ENCODE measurements at places on chromosomes 11 and 22.
A peak's percentile ranks its signal among the peaks of the same experiment; 100 is the strongest.

DNA sequence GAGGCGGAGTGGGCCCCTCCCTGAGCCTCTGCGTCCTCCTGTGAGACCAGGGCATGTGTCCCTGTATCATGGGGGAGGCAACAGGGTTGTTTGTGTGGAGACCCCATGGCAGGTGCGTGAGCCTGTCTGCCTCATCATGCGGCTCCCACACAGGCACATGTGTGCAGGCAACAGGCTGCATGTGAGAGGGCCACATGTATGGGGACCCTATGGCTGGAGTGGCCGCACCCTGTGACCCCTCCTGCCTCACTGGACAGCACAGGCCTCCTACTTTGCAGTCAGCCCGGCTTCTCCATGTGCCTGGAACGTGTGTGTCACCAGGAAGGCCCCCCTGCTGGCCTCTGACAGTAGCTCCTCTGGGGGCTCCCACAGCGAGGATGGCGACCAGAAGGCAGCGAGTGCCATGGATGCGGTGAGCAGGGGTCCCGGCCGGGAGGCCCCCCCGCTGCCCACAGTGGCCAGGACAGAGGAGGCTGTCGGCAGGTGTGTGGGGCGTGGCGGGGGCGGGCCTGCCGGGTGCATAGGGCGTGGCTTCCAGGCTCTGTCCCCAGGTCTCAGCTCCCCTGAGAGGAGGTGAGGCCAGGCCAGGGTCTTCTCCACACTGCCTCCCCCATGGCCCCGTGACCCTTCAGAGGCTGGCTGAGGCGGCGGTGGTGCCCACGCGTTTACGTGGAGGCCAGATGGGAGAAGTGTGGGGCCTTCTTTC lies 34.1 kb downstream of the SBF1 start:
- no peak for DNase-seq

DNA sequence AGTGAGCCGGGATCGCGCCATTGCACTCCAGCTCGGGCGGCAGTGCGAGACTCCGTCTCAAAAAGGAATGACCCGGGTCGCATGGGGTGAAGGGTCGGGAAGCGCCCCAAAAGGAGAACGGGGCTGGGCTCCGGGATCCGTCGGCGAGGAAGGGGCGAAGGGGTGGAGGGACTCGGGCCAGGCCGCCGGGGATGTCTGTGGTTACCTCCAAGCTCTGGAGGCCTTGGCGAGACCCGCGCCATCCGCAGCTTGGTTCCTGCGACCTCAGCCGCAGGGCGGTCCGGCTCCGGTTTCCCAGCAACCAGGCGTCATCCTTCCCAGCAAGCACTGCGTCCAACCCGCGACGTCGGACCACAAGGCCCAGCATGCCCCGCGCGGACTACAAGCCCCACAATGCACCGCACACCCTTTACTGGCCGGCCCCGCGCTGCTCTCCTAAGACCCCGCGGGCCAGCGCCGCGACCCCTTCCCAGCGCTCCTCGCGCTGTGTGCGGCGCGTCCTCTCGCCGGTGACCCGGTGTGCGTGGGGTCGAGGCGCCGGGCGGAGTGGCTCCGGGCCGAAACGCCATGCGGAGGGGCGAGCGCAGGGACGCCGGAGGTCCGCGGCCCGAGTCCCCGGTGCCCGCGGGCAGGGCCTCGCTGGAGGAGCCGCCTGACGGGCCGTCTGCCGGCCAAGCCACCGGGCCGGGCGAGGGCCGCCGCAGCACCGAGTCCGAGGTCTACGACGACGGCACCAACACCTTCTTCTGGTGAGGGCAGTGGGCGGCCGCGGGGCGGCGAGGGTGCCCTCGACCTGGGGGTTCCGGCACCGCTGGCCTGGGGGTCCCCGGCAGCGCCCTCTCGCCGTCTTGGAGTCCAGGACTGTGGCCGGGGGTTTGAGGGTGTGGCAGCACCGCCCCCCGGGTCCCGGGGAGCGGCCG lies at the start of gene PTDSS2:
Gene PTDSS2, plus strand, starts transcription at position 391 of the 920 bp plus-strand sequence. Its CDS starts 177 bp downstream, at position 568.
- peak; percentile 97 for DNase-seq

- no peak for DNase-seq
These were observed 4.6 kb downstream of the TSPAN32 start for GRCh38 chr11:2306452-2306823.

- DNase-seq, result no peak
These were observed 14.7 kb downstream of the LUZP2 start for GRCh38 chr11:24511511-24511910.

DNA sequence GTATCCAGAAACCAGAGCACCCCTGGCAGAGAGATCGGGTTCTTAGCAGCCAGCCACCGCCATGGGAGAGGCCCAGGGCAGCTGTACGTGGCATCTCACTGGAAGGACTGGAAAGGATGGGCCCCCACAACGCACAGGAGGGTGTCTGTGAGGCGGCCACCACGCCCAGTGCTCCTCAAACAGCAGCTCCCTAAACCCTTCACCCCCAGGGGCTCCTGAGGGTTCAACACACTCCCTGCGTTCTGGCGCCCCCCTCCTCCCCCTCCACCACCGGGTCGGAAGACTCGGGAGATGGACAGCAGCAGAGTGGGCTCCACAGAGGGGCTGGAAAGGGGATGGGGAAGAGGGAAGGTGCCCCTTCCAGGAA lies 1.1 kb downstream of the MAPK12 start:
- DNase-seq, result no peak

GRCh38 chr11:87368858-87369480 lies 331.2 kb downstream of the TMEM135 start:
- DNase-seq, result no peak

GRCh38 chr11:8111636-8112035 lies 30.6 kb downstream of the TUB start:
- DNase-seq, result no peak

DNA sequence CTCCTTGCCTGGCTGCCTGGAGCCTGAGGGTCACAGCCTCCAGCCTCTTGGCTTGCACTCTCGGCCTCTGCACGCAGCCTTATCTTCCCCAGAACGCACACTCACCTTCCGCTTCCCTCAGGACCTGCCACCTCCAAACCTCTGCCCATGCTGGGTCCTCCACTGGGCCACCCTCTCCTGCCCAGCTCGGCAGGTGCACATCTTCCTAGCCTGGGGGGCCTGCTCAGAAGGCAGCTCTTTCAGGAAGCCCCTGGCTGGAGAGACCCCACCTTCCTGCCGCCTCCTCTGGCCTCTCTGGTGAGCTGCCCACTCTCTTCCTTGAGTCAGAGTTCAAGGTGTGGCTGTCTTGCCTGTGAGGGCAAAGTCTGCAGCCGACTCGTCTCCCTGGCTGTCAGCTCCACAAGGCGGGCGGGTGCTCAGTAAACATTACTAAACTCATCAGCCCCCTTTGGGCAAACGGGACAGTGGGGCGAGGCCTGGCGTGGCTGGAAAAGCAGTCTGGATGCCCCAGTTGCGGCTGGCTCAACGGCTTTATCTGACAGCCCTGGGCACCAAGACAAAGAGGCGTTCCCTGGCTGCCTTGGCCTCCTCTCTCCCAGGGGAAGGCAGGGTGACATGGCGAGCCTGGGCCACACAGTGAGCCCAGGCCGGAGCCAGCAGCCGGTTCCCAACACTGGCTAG lies 1.7 kb upstream of the LINC01488 start:
- no peak for DNase-seq

DNA sequence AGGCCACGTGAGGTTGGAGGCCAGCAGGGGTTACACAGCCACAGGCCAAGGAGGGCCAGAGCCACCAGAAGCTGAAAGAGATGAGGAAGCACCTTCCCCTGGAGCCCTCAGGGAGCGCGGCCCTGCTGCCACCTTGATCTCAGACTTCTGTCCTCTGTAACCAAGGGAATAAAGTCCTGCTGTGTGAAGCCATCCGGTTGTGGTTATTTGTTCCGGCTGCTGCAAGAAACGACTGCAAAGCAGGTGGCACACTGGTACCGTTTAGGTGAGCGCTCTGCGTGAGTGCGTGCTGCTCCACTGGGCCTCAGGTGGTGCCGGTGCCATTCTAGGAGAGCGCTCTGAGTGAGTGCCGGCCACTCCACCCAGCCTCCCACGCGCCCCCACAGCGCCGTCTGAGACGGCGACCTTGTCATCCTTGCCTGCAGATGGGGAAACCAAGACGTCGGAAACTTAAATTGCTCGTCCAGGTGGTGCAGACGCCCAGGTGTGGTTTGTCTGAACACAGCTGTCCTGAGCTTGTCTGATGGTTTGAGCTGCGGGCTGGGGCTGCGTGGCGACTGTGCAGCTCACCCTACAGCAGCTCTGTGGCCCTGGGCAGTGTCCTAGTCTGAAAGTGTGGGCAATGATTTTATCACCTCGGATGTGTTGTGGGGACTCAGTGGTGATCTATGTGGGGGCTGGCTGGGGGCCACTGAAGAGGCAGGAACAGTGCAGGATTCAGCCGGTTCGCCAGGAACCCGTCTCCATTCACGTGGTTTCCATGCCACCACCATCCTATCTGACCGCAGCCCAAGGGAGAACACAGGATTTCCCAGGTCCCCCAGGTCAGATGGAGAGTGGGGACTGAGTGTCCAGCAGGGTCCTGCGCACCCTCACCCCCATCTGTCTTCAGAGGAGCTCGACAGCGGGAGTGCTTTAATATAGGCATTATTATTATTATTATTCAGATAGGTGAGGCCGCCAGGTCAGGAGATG lies 4.6 kb upstream of the MRGPRG start:
- no peak for DNase-seq

DNA sequence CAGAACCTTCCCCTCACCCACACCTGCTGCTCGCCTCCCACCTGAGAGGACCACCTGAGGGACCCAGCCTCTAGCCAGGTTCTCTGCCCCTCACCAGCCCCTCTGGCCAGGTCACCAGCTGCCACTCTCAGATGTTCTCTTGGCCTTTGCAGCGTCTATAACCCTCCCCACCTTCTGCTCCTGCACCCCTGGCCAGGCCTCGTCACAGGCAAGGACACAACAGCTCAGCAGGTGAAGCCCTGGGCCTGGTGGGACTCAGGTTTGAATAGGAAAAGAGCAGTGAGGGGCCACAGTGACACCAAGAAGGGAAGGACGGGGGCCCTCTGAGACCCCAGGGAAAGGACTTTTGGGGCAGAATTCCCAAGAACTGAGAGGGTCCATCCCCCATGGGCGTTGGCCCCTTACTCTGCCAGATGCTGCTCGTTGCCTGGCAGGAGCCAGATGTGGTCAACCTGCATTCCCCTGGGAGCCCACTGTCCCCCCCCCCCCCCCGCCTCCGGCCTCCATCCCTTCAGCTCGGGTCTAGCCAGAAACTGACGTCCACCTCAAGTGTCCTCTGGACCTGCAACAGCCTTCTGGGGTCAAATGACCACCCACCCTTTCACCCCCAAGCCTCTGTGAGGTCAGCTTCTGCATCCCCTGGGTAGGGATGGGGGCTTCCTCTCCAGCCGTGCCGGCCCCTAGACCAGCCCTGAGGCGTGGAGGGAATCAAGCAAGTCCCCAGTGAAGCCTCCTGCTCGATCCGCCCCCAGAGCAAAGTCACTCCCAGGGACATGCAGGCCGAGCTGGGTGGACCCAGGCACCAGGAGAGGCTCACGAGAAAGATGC lies 28.7 kb downstream of the SBF1 start:
- no peak for DNase-seq

- DNase-seq, result peak; percentile 49
These were observed 48.6 kb upstream of the TMEM45B start for GRCh38 chr11:129766898-129767604.

DNA sequence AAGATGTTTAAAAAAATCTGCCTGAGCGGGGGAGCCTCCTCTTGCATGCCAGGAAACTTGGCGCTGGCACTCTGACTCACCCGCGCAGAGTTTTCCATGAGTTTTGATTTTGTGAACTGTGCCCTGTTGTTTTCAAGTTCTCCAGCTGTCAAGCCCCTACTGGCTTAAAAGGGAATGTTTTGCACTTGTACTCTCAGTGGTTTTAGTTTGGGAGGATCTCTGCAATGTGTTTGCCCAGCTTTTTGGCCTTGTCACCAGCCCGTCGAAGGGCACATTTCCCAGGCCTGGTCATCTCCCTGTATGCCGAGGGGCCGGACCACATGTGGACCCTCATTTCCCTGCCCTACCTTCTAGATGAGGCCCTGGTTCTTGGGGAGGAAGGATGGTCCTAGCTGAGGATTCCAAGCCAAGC lies 12.2 kb downstream of the MRGPRF start:
- no peak for DNase-seq

- no peak for DNase-seq
These were observed 20.8 kb upstream of the TH start for GRCh38 chr11:2192435-2192834.

DNA sequence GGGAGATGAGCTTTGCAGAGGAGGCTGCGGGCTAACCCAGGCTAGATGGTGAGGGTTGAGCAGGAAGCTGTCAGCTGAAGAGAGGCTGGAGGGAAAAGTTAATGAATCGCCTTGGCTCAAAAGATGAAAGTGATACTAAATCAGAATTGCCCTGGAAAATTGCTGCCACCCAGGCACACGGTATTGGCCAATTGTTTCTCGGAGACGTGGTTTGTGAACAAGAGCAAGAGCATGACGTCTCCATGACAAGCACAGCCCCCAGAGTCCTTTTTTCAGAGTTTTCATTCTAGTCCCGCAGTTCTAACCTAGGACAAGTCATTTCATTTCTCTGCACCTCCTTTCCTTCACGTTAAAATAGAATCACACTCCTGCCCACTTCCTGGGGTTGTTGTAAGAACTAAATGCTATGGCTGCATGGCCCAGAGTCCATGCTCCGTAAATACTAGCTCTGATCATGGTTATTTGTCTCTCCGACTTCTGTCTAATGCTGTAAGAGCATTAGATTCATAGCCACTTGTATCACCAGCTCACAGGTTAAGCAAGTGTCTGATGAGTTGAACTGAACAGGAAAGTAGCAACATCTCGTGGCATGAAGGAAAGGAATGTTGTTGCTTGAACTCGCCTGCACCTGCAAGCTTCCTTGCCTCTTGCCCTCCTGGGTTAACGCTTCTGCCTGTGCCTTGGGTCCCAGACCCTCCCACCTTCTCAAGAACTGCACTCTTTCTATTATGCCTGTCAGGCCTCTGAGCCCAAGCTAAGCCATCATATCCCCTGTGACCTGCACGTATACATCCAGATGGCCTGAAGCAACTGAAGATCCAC lies 33.8 kb upstream of the NUP50 start:
- no peak for DNase-seq

DNA sequence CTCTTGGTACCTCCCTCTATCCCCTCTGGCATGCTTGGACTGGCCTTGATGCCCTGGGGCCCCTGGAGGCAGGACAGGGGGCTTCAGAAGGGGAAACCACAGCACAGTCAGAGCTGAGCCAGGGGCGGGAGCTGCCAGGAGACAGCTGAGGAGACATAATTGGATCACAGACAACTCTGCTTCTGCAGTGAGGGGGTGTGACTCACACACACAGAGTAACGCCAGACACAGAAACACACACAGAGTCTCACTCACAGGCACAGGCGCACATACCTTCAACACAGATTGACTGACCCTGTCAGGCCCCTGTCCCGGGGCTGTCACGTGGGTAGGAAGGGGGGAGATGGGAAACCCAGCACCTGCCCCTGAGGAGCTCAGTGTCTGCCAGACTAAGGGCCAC lies 20.6 kb downstream of the STARD10 start:
- DNase-seq, result no peak

- DNase-seq, result no peak
These were observed 527.5 kb downstream of the CNTN5 start for GRCh38 chr11:99548264-99548663.

DNA sequence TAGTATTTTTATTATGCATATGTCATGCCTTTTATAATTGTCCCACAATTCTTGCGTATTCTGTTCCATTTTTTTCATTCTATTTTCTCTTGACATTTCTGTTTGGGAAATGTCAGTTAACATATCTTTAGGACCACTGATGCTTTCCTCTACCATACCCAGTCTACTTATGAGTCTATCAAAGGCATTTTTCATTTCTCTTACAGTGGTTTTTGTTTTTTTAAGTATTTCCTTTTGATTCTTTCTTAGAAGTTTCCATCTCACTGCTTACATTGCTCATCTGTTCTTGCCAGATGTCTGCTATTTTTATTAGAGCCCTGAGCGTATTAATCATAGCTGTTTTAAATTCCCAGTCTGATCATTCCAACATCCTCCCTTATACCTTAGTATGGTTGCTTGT lies 29.3 kb upstream of the OR8B8 start:
- DNase-seq, result no peak

GRCh38 chr11:21948876-21949275 lies 244.0 kb upstream of the ANO5 start:
- DNase-seq, result no peak

All from nephron progenitor cell (in vitro differentiated cells).